Activated naive CD8-positive, alpha-beta T cell treated with anti-CD3 and anti-CD28 coated beads, Interleukin-2, amount 10 ng/mL, durations not matched to agents 7 days and 5 days (primary cell): ENCODE measurements at places on chromosomes 3 and 15. TPM values are rescaled to one million over a fixed set of nuclear protein-coding genes. Genes with fewer than 3 reads are reported as not detected.

Gene GPR160
- 9.7 TPM for total RNA-seq

Gene GOLGA8S
- 1.3 TPM for total RNA-seq

Gene CELF6
- total RNA-seq: 2.2 TPM

Gene MBD4
- total RNA-seq: 49.0 TPM

DNA sequence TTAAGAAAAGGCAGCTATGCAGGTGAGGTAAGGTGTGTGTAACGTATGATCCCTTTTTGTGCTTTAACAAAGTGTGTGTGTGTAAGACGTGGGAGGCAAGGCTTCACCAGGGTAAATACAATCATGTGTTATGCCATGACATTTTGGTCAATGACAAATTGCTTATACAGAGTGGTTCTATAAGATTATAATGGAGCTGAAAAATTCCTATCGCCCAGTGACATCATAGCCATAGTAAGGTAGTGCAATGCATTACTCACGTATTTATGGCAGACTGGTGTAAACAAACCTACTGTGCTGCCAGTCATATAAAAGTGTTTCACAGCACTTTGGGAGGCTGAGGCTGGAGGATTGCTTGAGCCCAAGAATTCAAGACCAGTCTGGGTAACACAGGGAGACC, 60.2 kb upstream of the LCTL start:
- DNase-seq: no peak

DNA sequence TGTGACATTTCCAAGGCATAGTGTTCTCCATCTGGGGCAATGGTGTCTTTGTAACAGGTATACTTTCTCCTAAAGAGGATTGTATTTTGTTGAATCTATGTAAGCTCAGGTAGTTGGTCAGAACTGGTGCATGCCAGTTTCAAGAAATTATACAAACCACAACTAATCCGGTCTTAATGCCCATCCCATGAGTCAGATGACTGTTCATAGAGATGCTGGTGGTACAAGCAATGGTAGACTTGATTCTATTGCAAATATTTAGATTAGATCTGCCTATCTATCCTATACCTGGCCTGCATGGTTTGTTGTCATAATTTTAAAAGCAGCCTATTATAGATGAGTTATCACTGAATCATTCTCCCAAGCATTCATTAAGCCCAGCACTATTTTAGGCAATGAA, 43.5 kb downstream of the ATP13A5 start:
- no peak for DNase-seq

DNA sequence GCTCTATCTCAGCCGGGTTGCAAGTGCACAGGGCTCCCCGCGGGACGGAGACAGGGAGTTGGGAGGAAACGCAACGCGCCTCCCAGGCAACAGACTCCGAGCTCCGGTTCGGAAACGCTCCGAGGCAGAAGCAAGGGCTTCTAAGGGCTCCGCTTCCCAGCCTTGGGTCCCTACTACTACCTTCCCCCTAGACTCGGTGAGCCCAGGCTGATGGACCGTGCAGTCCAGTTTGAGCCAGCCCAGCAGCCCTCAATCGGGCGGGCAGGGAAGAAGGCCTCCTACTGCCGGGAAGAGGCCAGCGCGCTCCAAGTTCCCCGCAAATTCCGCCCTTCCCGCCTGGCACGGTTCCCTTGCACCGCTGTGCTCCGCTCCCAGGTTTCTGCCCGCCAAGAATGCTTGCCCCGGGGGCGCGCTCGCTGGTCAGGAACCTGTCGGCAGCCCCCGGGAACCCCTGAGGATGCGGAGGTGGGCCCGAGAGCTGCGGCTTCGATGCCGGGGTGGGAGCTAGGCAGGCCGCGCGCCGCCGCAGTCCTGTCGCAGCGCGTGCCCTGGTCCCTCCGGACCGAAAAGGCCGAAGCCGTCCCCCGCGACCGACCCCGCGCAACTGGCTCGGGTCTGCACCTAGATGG, 728 bp downstream of the TRANK1 start:
- DNase-seq: peak; percentile 69

DNA sequence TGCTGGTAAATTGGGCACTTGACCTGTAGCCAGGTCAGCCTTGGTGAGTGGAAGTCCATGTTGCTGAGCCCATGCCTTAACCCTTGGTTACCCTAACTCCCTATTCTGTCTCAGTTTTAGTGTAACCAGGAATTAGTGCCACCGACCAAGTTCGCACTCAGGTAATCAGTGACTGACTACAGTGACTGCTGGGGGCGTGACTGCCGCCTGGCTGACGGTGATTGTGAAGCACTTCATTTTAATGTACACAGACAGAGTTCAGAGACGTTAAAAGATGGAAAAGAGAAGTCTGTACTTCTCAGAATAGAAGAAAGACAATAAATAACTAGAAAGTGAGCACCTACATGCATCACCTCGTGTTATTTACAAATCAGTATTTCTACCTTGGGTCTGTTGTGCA, 17.3 kb downstream of the CFAP161 start:
- DNase-seq: no peak
